ENCODE measurements at places on chromosomes 16 and 17.

GRCh38 chr17:62674841-62675240 lies 47.4 kb downstream of the MRC2 start:
- DNase-seq: no peak

DNA sequence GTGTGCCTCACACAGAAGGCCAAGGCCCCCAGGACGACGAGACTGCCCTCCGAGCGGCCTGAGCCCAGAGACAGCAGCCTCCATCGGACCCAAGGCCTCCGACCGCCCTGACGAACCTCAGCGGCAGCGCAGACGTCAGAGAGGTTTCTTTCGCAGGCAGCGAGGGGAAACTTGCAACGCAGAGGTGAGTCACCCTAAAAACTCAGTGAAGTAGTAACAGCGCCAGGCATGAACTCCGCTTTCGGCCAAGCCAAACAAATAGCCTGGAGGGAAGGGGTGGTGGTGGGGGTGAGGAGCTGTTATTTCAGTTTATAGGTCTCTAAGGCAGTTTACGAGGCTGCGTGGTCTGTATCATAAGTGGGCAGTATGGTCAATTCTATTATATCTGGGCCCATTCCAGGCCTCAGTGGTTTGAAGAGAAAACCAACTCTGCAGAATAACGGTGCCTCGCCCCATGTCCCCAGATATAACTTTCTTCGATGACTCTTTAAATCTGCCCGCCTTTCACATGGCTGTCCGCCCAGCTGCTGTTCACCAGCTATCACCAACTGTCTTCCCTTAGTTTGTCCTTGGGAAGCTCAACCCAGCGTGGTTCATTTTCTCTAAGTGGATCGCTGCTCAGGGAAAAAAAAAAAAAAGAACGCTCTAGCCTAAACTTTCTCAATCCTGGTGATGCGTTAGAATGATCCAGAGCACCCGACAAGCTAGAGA lies 43.5 kb upstream of the FOXF1 start:
- no peak for DNase-seq

GRCh38 chr17:34379868-34380267 lies 16.8 kb upstream of the CCL1 start:
- no peak for DNase-seq

GRCh38 chr17:10316801-10317542 lies 55.8 kb downstream of the MYH13 start:
- DNase-seq: peak; percentile 31

GRCh38 chr17:12362853-12363455 lies 302.7 kb upstream of the MYOCD start:
- DNase-seq: no peak

DNA sequence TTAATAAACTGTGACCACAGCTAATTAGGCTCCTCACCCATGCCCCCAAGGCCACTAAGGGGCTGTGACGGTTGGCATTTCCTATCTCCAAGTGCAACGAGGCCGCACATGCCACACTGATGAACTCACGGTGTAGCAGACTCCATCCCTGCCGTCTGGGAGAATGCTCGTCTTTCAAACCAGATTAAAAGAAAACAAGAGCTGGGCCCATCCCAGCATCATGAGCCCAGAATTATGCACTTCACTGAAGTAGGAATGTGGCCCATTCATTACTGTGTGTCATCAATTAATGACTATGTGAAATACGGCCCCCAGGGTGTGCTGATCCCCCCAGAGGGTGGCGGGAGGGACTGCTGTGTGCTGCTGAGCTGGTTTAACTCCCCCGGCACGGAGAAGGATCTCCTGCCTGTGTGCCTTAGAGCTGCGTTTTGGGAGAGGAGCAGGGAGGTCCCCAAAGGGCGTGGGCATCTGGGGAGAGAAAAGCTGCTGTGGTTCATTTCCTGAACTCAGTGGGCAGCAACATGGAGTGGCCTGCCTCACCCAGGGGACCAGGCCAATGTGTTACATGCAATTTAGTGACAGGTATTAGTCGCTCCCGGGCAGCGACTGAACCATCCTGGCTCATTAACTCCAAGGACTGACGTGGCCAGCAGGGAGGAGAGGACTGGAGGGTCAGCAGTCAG lies 194.5 kb downstream of the FOXL1 start:
- no peak for DNase-seq

DNA sequence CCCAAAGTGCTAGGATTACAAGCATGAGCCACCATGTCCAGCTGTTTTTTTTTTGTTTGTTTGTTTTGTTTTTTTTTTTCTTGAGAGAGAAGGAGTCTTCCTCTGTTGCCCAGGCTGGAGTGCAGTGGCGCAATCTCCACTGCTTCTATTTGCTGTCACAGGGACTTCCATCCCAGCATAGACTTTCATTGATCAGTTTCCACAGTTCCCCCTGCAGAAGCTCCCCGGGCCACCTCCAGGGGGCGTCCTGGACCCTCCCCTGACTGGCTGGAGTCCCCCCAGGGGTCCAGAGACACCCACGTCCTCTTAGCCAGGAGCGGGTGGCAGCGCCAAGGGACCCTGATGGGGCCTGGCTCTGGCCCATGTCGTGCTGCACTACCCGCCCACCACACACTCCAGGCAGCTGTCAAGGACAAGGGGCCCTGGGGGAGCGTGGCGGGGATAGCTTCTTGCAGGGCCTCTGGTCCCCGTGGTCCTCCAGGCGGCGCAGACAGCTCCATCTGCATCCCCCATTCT lies 3.1 kb upstream of the NPW start:
- no peak for DNase-seq

GRCh38 chr16:69754143-69754468 lies 620 bp downstream of the NOB1 start:
- no peak for DNase-seq

DNA sequence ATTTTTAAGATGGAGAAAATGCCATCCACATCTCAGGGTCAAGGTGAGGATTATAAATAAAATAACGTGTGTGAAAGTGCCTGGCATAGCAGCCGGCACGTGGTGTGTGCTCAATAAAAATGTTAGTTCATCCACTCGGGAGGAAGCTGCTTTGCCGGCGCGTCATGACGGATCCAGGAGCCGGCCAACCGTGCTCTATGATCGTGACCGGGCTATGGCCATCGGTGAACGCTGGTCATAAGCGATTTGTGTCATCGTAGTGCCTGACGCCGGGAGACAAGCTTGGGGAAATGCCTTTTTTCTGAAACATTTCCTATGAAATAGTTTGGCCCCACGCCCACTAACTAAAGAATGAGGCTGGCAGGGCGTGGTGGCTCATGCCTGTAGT lies 74.0 kb downstream of the CMC2 start:
- DNase-seq: no peak

GRCh38 chr17:8599351-8600011 lies 31.0 kb downstream of the MYH10 start:
- DNase-seq: no peak

- no peak for DNase-seq
Measured at GRCh38 chr16:49850558-49851467, 5.1 kb downstream of the ZNF423 start.

DNA sequence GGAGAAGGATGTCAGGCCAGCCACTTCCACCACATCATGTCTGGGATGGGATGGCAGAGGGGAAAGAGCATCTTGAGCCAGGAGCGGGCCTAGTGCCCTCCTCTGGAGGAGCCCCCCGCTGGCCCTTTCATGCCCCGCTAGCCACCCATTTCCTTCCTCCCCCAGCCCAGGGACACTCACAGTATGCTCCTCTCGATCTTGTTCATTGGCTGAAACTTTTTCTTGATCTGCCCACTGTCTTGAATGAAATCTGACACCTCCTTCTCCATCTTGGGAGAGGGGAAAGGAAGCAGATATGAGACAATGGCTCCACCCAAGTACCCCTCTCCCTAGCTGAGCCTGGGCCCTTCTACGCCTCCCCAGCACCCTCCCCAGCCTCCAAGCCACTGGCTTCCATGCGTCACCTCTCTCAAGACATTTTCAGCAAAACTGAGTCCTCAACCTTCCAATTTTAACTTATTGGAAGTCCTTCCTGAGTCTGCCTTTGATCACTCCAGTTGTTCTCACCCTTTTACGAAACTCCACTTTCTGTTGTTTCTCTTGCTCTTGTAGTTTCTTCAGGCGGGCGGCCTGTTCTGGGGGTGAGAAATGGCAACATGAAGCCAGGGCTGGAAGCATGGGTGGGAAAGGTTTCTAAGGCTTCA lies 7.2 kb downstream of the SPAG7 start:
- no peak for DNase-seq

- no peak for DNase-seq
Measured at GRCh38 chr17:4326608-4327007, 39.9 kb downstream of the UBE2G1 start.

- DNase-seq: no peak
Measured at GRCh38 chr16:58243528-58244004, 45.7 kb upstream of the CSNK2A2 start.

GRCh38 chr17:71412803-71413202 lies 708.0 kb upstream of the SOX9 start:
- no peak for DNase-seq

DNA sequence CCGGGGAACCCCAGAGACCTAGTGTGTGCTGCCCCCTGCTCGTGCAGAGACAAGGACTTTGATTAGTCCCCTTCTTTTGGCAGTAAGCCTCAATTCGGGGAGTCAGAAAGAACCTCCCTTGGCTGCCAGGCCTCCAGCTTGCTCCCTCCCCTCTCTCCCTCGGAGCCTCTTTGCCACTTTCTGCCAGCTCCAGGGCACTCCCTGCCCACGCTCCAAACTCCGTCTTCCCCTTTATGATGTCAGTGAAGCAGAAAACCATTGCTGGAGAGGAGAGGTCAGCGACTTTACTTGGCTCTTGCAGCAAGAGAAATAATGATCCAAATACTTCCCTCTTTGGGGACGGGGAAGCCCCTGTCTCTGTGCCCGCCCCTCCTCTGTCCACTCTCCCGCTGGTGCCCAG lies 28.1 kb downstream of the TTYH2 start:
- no peak for DNase-seq

- DNase-seq: no peak
Measured at GRCh38 chr16:55041540-55042234, 111.0 kb downstream of the IRX5 start.

- no peak for DNase-seq
Measured at GRCh38 chr17:40422990-40423633, 5.4 kb upstream of the TOP2A start.

GRCh38 chr16:51429041-51429440 lies 278.0 kb upstream of the SALL1 start:
- DNase-seq: no peak

- DNase-seq: no peak
Measured at GRCh38 chr16:543301-544164, 16.0 kb downstream of the CAPN15 start.

- no peak for DNase-seq
Measured at GRCh38 chr16:1821861-1822611, 4.6 kb downstream of the HAGH start.

GRCh38 chr16:50567651-50568050 lies 19.5 kb downstream of the NKD1 start:
- DNase-seq: no peak

GRCh38 chr17:3843935-3844516 lies 2.0 kb downstream of the NCBP3 start:
- DNase-seq: no peak

- DNase-seq: no peak
Measured at GRCh38 chr16:845351-845745, 44.8 kb upstream of the GNG13 start.

DNA sequence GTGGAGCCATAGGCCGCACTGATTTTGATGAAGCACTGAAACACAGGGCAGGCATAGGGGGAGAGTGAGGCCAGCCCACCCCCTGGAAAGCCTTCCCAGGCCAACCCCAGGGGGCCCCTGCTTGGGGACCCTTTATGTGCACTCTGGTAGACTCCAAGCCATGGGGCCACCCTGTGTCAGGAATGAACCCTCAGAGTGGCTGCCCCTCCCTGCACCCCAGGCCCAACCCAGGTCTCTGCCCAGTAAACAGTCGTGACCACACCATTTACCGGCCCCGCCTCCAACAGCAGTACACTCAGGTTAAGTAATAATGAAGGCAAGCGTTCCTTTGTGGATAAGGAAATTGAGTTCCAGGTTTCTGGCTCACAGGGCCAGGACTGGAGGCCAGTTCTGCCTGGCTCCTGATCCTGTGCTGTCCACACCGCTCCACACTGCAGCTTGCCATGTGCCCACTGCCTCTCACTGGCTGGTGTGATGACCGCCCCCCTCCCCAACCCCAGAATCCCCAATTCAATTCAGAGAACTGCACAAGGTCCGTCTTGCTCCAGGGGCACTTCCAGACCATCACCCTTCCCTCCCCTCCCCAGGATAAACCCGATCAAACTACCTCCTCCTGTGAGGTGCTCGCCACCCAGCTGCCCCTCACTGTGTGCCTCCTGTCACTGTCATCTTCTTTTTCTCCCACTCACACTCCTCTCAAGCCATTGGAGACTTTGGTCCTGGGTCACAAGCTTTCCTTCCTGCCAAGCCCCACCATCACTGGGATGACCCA lies 13.6 kb downstream of the PIMREG start:
- no peak for DNase-seq

GRCh38 chr17:8832711-8833352 lies 33.7 kb upstream of the MFSD6L start:
- no peak for DNase-seq

DNA sequence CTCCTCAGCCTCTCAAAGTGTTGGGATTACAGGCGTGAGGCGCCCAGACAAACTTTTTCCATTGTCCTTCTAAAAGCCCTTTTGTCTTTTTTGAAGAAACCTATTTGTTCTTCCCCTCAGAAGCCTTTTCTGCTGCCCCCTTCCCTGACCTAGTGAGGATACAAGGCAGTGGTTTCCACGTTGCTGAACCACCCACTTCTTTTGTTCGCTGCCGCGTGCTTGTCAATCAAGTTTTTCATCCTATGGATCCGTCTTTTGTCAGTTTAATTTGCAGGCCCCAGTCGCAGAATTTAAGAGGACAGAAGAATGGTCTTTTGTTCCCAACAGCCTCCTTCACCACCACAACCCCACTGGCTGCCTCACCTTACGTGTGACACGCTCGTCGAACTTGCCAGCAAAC lies 20.2 kb upstream of the GNG13 start:
- DNase-seq: no peak

DNA sequence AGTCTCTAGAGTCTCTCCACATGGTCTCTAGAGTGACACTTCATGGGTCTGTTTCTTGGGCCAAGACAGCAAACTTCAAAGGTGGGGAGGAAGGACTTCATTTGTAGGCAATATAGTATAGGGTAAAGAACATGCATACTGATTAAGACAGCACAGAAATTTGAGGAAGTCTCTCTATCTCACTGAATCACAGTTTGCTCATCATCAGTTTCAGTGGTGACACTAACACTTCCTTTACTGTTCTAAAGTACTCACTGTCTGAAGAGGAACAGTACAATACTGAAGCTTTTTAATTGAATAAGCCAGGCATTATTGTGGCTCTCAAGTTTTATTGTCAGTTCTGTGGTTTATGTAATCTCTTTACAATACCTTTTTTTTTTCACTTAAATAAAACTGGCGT lies 656.4 kb upstream of the CDH8 start:
- DNase-seq: no peak

GRCh38 chr16:6193718-6194117 lies 1096.1 kb upstream of the EEF2KMT start:
- no peak for DNase-seq
